Stimulated activated CD8-positive, alpha-beta memory T cell treated with anti-CD3 and anti-CD28 coated beads, Interleukin-2, amount 100 ng/mL, for 1 hour (primary cell): ENCODE measurements at places on chromosomes 7 and 10.

- no peak for DNase-seq
Measured at GRCh38 chr10:3786295-3787015, 1.4 kb upstream of the KLF6 start.

DNA sequence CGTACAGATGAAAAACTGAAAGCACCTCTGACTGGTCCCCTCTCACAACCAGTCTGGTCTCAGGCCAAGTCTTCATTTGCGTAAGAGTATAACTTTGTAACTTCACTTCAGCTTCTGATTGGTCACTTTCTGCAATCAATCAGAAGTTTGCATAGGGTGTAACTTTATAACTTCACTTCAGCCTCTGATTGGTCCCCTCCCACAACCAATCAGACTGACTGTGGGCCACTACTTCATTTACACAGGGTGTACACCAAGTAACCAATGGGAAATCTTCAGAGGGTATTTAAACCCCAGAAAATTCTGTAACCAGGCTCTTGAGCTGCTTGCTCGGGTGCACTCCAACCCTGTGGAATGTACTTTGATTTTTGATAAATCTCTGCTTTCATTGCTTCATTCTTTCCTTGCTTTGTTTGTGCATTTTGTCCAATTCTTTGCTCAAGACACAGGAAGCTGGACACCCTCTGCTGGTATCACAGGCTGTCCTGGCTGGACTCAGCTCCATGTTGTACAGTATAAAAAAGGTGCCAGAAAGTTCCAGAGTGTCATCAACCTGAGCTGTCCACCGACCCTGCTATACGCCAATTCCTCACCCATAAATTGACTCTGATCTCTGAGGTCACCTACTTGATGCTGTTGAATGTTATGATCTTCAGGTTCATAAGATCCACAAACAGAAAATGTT, 74.5 kb downstream of the COBL start:
- no peak for DNase-seq

DNA sequence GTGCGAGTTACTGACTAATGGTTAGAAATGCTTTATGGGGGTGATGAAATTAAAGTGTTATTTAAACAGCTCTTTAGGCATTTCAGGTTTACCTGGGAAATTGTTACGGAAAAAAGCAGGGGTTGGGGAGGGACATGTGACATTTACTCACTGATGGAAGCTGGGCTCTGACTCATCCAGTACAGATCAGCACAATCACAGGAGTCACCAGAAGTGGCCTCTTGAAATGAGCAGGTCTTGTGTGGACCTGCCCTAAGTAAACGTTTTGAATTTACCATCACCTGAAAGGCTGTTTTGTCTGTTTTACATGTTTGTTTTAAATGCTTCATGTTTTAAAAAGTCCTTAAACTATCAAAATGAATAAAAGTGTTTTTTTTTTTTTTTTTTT, 2.3 kb downstream of the GLRX3 start:
- no peak for DNase-seq

DNA sequence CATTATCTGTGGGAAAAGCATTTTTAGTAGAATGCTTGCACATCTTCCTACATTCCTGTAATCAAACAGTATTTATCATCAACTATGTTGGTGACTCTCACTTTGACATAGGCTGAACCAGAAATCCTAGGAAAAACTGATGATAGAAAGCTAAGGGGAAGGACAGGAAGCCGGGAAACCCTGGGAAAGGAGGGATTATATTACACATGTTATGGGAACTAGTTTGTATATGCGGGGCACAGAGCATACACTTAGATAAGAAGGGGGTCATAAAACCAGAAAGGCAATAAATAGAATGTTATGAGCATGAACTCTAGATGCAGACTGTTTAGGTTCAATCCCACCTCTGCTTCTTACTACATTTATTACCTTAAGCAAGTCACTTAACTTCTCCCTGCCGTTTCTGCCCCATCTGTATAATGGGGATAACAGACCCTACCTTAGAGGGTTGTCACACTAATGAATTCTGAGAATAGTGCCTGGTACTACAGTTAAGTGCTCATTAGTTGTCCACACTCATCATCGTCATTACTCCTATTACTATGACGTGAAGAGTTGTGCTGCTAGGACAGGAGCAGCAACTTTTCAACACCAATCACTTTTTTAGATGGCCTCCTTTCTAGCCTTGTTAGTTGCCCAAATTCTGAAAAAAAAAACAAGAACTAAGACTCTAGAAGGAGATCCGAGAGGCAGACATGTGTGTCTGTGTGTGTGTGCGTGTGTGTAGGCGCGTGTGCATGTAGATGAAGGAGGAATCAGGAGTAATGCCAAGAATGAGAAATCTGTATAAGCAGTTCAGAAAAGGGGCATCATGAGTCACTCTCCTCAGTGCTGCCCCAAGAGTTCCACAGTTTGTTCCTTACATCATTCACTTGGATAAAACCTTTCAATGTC, 52.2 kb downstream of the KMT2C start:
- no peak for DNase-seq

DNA sequence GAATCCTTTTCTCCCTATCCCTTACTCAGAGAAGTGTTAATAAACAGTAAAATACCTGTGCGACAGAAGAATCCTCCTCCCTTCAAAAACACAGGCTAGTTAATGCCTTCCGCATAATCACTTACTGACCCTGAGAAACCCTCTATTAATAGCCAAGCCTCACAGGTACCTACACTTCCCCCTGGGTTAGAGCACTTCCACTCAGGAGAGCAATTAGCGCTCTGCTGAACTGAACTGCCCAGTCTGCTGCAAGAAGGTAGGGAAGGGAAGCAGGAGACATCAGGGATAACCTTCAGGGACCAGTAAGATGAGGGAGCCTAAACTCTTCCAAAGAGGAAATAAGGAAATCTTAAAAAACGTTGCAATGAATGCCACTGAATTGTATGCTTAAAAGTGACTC, 39.6 kb downstream of the KIAA1549 start:
- DNase-seq: no peak

DNA sequence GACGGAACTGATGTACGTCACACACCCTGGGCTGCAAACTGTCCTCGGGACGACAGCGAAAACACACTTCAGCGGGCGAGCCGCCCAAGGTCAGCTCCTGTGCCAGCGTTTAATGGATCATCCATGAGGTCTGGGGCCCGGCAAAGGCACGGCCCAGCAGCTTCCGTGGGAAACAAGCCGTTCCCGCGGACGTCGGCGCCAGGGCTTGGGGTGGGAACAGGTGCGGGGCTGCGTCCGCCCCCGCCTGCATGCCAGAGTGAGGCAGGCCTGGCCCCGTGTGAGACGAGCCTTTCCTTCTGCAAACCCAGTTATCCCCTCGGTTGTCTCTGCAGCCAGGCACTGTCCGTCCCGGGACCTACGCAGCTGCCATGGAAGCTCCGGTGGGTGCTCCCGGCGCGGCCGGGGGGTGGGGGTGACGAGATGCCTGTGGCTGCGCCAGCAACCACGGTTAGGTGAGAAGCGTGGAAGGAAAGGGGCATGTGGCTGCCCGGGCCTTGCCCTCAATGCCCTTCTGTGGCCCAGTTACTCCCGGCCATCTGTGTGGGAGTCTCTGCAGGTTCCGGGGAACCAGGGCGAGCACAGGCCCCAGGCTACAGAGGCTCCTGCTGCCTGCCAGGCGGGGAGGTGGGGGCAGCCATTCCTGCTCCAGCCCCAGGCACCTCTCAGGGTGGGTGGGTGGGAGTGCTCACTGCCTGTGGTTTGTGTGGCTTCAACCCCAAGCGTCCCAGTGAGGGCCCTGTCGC, 42.2 kb upstream of the PDGFA start:
- no peak for DNase-seq

DNA sequence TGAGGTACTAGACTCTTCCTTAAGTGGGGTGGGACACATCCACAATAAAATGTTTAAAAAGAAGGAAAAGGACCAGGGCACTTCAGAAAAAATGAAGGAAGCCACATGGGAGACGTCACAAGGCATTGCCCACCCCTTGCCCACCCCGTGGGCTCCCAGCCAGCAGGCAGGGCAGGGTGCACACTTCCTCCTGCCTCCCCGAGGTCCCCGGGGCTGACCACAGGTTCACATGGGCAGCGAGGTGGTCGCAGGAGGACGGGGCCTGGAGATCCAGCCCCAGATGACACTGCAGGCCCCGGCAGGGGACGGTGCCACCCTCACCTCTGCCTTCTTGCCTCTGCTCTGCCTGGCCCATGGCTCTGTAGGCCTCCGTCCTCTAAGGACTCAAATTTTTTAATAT, 45.6 kb downstream of the PWWP2B start:
- DNase-seq: no peak

- no peak for DNase-seq
Measured at GRCh38 chr10:99913831-99914235, 95.9 kb downstream of the DNMBP start.

DNA sequence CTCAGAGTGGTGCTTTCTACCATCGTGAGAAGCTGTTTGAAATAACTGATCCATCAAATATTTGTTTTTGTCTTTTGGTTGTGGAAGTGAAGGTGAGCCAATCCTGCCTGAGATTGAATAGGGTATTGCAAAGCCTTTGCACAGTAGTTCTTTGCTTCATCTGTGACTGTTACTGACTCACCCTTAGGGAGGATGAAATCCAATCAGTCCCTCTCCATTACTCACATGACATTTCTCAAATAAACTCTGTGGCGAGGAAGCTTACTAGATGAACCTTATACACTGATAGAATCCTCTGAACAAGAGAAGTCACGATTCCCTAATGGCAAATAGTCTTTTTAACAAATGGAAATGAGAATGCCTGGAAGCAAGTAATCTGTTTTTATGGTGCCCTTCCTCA, 31.9 kb downstream of the HEPACAM2 start:
- no peak for DNase-seq

GRCh38 chr7:2287745-2288144, 26.5 kb downstream of the SNX8 start:
- no peak for DNase-seq

DNA sequence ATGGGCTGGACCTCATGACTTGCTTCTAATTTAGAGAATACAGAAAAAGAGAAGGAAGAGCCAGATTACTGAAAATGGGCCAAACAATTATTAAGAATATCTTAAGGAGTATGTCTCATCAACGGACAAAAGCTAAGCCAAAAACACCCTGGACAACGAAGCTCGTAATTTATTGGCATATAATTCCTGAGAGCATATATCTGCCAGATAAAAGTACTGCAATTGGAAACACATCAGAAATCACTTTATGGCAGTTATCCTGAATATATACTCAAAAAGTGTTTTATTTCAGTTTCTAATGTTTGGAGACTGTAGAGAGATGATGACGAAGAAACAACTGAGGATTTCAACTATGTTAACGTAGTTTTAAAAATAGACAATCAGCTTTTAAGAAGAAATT, 211.8 kb downstream of the CSTF2T start:
- no peak for DNase-seq

GRCh38 chr10:5583525-5584175, 58.9 kb downstream of the CALML3 start:
- DNase-seq: no peak

DNA sequence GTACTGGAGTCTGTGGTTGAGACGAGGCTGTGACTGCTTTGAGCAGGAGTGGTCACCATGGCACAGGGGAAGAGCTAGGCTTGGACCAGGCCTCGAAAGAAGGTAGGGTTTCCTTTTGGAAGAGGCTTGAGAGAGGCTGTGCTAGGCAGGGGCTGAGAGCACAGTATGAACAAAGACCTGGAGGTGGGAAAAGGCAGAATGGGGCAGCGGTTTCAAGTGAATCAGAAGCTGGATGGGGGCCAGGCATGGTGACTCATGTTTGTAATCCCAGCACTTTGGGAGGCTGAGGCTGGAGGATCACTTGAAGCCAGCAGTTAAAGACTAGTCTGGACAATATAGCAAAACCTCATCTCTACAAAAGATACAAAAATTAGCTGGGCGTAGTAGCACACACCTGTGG, 65.9 kb downstream of the CLIP2 start:
- DNase-seq: no peak

DNA sequence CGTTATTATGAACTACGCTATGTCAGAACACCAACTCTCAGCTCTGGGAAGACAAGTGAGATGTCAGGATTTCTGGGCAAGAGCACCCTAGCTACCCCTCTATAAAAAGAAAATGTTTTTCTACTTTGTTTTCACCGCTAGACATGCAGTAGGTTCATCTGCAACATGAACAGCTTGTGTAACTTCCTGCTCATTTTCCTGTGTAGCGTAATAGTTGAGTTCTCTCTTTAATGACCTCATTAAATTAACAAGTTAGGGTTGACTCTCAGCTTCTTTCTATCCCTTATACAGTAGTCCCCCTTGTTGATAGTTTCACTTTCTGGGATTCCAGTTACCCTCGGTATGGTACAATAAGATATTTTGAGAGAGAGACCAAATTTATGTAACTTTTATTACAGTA, 329.4 kb upstream of the ZNF32 start:
- DNase-seq: no peak

DNA sequence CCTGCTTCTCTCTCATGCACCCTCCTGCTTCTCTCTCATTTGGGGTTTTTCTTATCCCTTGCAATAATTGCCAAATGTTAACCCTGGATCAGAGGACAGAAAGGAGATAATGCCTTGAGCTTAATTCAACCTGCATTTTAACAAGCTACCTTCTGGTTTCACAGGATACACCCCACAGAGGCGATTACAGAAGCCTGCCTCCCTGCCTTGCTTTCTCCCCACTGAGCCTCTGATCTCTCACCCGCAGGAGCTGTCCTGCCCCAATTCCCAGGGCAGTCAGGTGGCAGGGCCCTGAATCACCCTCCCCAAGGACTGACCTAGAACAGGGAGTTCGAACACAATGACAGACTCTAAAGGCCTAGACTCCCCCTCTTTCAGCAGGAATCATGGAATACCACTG, 959.5 kb downstream of the GRID1 start:
- no peak for DNase-seq

GRCh38 chr7:14000247-14000646, 10.8 kb upstream of the ETV1 start:
- DNase-seq: no peak

DNA sequence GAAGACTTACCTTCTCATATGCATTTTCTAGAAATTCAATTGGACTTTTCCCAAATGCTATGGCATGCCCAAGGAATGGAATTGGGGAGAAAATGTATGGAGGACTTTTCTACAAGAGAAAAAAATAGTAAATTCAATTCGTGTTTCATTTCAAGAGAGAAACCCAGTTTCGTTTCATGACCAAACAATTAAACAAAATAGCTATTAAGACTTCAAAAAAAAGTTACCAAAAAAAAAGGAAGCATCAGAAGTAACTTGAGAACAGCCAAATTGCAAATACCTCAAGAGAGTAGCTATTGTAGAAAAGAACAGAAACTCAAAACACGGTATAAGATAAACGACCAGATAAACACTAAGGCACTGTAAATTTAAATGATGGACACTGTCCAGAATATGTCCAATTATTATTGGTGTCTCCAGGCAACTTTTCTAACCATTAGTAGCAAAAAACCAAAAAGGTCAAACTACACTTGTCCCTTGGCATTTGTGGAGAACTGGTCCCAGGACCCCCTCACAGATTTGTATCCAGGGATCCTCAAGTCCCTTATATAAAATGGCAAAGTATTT, 2.4 kb downstream of the CYP51A1 start:
- DNase-seq: no peak
